ENCODE measurements at places on chromosomes 3 and 15.

DNA sequence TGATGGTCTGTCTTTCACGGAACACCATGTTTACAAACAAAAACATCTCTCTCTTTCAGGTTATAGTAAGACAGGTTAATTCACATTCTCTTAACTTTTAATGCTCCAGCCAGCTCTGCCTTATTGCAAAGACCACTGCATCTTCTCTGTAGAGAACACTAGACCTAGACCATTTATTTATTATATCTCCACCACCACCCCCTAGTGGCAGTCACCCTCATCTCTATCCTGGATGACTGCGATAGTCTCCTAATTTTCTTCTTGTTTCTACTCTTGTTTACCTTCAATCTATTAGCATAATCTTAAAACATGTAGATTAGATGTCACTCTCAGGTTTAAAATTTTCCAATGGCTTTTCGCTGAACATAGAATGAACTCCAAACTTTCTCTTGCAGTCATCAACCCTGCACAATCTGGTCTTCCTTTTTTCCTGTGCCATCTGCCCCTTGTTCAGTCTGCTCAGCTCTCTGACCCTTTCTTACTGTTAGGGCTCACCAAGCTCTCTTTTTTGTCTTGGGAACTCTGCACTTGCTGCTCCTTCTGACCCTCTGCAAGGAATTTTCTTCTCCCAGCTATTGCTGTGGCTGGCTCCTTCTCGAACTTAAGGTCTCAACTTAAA lies 155.6 kb downstream of the SQOR start:
- no peak for DNase-seq

GRCh38 chr3:25293736-25294135 lies 134.3 kb upstream of the RARB start:
- no peak for DNase-seq

DNA sequence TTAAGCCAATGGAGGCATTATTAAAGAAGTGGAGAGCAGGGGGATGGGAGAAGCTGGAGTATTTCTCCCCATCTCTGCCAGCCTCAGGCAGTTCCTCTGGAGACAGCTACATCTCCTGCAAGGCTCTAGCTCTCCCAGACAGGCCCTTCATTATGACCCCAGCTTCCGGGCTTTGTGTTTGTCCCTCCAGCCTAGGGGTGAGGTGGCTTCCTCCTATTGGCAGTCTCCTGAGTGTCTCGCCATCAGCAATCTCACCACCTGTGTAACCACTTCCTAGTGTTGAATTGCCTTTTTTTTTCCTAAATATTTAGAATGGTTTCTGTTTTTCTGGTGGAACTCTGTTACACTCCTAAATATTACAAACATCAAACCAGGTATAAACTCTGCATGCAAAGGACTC lies 122.3 kb downstream of the FAM174B start:
- no peak for DNase-seq

- no peak for DNase-seq
Measured at GRCh38 chr3:64408770-64409169, 183.5 kb upstream of the PRICKLE2 start.

- no peak for DNase-seq
Measured at GRCh38 chr3:44108481-44108880, 133.2 kb upstream of the TOPAZ1 start.

DNA sequence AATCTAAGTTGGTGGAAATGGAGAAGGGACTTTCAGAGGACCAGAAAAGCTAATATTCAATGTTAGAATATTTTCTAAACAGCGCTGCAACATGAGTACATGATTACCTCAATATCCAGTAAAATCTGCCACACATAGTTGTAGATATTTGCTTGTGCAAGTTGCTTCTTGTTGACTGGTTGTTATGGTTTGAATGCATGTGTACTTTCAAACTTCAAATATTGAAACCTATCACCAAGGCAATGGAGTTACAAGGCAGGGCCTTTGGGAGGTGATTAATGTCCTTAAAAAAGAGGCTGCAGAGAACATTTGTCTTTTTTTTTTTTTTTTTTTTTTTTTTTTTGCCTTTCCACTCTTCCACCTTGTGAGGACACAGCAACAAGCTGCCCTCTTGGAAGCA lies 49.9 kb downstream of the TMCO5A start:
- DNase-seq = no peak

DNA sequence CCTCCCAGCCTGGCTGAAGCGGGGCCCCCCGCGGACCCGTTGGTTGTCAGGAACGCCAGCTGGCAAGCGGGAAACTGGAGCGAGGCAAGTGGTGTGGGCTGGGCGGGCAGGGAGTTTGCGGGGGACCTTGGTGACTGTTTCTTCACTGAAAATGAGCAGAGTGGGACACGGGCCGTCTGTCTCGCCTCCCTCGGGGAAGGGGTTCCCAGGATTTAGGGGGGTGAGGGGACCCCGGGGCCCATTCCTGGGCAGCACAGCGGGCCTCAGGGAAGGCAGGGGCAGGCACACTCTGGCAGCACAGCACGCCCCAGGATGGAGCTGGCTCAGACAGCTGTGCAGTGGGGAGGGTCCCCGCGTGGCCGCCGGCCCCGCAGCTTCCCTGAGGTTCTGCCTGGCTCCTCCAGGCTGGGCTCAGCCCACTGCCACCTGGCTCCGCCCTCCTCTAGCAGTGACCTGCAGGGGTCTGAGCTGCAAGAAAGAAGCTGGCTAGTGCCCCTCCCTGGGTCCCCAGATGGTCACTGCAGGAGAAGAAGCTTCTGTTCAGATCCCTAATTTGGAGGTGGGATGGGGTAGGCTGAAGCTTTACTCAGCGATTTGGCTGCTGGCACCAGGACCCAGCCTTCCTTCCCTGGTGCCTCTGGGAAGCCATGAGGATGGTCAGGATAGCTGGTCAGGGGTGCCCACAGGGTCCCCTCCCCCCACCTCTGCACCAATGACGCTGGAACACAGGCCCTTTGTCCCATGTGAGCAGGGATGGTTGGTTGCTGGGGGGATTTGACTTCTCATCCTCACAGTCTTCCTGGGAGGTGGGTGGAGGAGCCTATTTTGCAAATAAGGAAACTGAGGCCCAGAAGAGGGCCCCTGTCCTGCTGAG lies 90.4 kb downstream of the TBC1D2B start:
- DNase-seq = no peak

GRCh38 chr15:63019511-63020109 lies 22.9 kb upstream of the TPM1 start:
- DNase-seq = no peak

DNA sequence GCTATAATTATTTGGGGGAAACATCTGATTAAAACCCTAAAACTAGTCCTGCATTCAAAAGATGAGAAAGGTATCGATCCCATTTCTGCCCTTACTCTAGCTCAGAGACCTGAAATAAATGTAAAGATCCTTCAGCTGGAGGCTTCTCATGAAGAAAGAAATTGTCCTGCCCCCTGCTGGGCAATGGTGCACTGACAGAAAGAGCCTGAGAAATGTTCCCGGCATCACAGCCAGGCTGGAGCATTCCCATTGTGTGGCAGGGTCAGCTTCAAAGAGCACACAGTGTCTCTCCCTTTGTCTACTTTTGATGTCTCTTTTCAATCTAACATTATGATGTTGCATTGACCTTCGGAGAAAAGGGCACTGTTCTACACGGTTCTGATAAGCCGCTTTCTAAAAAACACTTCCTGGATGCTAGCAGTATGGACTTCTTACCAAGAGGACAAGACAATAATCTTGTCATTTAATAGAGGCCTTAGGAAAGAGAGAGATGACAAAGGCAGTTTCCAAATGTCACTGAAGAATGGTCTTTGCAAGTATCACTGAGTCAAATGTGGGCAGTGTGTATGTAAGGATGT lies 287.5 kb downstream of the MAGI1 start:
- DNase-seq = no peak

- DNase-seq = no peak
Measured at GRCh38 chr15:29636921-29637320, 185.3 kb downstream of the TJP1 start.

DNA sequence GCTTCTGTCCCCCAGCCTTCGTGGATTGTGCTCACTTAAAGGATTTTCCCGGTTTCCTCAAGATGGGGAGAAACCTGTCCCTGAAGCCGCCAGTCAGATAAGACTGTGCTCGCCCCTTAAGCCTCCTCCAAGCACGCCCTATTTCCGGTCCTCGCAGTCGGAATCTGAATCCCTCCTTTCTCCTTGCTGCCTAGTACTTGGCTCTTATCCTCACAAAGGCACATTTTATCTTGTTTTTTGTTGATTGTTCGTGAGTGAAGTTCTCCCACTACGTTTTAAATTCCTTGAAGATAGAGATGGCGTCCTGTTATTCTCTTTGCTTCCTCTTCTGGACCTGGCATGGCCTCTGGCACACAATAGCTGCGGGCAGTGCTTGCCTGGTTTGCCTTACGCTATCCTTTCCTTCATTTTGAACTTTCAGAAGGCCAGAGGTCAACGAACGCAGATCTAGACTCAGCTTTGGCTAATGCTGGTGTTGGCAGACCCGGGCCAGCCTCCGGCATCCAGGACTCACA lies 1.7 kb downstream of the CLDN11 start:
- no peak for DNase-seq

DNA sequence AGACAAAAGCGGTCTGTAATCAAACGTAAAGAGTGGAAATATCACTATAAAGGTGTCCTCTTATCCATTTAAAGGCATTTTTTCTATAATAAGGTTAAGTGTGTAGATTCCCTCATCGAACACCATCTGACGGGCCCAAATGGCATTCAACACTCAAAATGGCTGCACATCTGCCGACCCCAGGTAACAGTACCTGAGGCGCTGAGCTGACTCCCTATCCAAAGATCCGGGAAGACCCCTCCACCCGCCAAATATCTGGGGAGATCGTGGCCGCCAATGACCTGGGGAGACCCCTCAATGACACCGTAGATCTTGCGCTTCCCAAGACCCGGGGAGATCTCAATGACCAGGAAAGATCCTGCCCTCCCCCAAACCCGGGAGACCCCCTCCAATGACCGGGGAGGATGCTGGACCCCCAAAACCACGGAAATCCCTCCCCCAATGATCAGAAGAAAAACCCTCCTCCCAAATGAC lies 476 bp downstream of the IP6K2 start:
- DNase-seq = no peak

DNA sequence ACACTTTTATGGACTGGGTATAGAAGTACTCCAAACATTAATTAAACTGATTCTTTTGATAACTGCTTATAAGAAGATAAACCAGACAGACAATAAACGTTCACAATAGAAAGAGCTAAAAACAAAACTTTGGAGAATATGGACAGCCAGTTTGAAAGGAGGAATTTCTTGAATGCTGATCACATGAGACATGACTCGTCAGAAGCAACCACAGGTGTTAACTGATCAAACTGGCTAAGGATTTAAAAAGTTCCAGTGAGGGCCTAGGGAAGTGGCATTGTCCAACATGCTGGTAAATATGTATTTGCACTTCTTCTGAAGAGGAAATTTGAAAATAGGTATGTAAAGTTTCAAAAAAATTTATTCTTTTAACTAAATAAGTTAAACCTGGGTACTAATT lies 29.4 kb upstream of the AP3B2 start:
- no peak for DNase-seq

- DNase-seq = no peak
Measured at GRCh38 chr3:57752307-57752706, 3.8 kb upstream of the SLMAP start.

- DNase-seq = no peak
Measured at GRCh38 chr15:60975952-60976351, 253.2 kb downstream of the RORA start.

GRCh38 chr15:70277556-70277955 lies 179.8 kb upstream of the TLE3 start:
- DNase-seq = no peak

DNA sequence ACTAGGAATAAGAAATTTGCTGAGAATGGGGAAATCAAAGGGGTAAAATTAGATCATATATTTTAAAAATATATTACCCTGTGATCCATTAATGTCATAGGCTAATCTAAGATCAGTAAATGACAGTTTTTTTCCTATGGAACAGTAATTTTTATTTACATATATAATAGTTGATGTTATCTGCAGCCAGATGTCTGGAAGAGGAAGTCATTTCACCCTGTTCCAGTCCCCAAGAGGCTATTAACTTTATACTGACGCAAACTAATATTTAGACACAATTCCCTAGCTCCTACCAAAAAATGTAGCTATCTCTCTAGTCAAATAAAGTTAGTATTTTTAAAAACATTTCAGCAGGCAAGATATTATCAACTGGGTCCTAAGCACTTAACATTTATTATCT lies 558.0 kb downstream of the MECOM start:
- DNase-seq = no peak

- peak; percentile 34 for DNase-seq
Measured at GRCh38 chr15:77966540-77967234, 110.8 kb downstream of the TBC1D2B start.

DNA sequence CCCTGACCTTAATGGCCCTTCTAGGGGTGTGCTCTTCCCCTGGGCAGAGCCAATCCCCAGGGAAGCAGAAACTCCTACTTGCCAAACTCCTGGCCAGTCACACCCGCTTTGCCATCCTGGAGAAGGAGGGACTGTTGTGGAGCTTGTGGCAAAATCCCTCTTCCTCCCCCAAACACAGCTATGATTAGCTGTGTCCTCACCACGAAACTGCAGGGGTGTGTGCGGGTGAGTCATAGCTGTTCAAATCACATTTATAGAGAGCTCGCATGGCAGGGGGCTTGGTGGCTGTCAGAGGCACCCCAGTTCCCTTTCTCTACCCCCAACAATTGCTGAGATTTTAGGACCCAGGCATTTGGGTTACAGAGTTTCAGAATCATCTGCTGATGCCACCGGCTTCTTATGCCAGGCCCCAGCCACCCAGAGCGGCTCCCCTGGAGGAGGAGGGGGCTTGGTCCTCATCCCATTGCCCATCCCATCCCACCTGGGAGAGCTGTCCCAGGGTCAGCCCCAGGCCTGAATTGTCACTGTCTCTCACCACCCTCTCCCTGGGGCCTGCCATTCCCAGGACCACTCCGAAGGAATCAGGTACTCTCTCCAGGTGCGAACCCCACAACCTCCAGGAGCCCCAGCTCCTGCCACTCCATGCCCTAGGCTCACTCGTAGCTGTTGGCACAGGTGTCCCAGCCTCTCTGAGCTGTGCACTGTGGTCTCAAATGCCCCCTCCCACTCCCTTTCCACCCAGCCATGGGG lies 28.8 kb upstream of the MAGEF1 start:
- DNase-seq = no peak

- no peak for DNase-seq
Measured at GRCh38 chr3:25426408-25426807, 1.7 kb upstream of the RARB start.

- no peak for DNase-seq
Measured at GRCh38 chr3:171806200-171807128, 3.8 kb downstream of the PLD1 start.

DNA sequence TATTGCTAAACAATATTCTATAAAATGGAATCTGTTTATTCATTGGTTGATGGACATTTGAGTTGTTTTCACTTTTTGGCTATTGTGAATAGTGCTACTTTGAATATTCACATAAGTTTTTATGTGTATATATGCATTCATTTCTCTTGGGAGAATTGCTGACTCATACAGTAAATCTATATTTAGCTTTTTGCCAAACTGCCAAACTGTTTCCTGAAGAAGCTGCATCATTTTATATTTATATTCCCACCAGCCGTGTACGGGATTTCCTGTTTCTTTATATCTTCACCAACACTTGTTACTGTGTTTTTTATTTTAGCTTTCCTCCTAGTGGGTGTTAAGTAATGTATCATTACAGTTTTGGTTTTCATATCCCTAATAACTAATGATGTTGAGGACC lies 12.5 kb upstream of the TCAIM start:
- no peak for DNase-seq

All from activated CD8-positive, alpha-beta memory T cell treated with anti-CD3 and anti-CD28 coated beads for 4 hours (primary cell).